ENCODE measurements at places on chromosomes 4 and X. TPM values are rescaled to one million over a fixed set of nuclear protein-coding genes. Genes with fewer than 3 reads are reported as not detected.

GRCh38 chr4:130210864-130211263 lies 1114.9 kb downstream of the C4orf33 start:
- peak; percentile 84 for DNase-seq

Gene CCSER1
- total RNA-seq: 5.7 TPM

DNA sequence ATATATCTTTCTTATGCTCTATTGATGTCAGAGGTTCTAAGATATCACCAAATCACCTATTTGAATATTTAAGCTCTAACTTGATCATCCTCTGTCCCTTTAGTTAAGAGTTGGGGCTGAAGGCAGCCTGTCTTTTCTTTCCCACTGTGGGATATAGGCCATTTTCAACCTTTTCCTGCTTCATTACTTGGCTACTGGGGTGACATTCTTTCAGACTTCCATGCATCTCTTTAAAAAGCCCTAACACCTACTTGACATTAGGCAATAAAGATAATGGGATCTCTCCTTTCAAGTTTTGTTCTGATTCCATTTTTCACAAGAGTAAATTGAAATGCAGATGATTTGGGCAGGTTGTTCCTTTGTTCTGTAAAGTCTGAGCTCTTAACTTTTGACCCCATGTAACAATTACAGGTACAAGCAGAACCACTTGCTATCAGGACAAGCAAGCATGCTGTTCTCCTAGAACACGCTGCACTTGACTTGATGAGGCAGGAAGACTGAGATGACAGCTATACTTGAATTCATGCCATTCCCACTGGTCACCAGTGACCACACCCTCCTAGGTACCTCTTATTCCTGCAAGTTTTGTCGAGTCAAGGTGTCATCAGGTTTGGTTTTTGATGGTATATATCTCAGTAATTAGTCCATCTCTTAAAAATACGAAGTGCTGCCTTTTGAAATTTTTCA lies 18.2 kb downstream of the HOPX start:
- no peak for DNase-seq

DNA sequence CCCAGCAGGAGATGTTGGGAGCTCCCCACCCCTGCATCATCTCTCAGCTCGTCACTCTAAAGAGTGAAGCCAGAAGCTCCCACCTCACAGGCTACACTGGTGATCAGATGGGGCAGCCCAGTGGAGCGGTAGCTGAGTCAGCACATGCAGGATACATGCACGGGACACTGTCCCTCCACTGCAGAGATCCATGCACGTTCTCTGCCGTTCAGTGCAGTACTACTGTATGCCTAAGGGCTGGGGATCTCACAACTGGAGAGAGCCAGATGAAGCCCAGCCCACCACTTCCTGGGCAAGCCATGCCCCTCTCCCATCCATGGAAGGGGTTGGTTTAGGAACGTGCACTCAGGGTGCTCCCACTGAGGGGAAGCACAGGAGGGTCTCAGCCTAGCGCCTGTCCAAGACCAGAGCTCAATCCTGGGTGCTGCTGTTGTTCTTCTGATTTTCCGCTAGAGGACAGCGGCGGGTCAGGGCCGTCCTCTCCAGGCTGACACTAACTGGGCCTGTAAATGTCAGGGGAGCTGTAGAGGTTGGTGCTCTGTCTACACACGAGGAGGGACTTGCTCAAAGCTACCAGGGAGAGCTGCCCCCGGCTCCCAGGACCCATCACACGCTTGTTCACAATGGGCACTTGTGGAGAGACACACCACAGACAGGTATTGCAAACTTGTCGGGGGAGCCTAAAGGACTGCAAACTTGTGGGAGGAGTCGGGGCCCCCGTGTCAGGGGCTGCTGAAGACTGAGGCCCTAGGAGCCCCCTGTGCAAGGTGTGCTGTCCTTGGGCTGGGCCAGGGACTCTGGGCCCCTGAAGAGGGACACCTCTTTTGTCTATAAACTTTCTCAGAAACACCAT lies 18.2 kb upstream of the ABLIM2 start:
- DNase-seq: no peak

GRCh38 chr4:144955104-144955503 lies 142.9 kb downstream of the ANAPC10 start:
- DNase-seq: no peak

DNA sequence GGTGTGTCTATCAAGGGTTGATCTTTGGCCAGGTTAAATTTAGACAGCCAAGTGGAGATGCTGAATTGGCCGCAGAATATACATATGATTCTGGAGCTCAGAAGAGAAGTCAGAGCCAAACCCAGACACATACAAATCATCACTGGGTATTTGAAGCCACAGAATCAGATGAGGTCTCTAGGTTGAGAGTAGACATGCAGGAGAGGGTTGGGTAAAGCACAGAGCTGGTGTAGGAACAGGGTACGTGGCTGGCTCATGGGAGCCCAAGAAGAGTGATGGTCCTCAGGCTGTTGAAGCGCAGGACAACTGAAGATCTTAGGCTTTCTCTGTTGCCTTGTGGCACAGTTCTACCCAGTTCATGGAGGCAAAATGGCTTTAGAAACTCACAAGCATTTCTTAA lies 37.7 kb downstream of the ADAMTS3 start:
- DNase-seq: no peak

GRCh38 chr4:185211641-185212040 lies 2.2 kb downstream of the SNX25 start:
- no peak for DNase-seq

Gene GAGE12E
- not detected for total RNA-seq

Gene AFP
- total RNA-seq: 1.2 TPM

DNA sequence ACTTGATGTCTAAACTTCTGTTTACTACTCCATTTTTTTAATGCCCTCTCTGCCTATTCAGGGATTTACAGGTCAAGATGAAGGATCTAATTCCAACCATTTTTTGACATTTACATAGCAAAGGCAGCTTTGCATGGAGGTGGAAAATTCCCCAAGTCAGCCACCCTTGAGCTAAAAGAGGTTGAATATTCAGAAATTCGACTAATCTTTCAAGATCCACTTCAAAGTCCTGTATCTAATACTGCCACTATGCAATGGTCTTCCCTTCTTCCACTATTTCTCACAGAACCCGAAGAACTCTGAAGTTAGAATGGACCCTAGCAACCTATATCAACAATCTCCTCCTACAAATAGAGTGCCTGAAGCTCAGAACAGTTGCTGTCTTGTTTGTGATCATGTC lies 21.6 kb downstream of the CFAP97 start:
- DNase-seq: no peak

Gene RAB9B
- total RNA-seq: 1.9 TPM

- DNase-seq: no peak
Measured at GRCh38 chrX:103063918-103064434, at the start of gene BEX1. Gene BEX1, minus strand, starts transcription at chrX:103064171. Its CDS starts 897 bp downstream, at chrX:103063274.

Data from renal cortical epithelial cell (primary cell).